Suprapubic skin (tissue), 4 donors: ENCODE measurements at places on chromosomes 2 and 18.

DNA sequence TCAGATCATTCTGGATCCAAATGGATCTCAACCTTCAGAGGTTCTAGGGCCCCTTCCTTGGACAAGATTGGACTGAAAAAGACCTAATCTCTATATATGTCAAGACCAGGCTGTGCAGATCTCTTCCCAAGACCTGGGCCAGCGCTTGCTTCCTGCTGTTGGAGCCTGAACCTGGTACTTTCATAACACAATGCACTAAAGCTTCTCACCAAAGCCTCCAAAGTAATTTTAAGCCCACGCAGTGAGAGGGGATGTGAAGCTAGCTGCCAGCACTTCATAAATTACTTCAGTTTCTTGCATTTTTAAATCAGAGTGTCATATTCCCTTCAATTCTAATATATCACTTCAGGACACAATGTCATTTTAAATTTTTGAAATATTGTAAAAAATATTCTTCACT, 50.7 kb downstream of the LRRC30 start:
- no peak for DNase-seq

DNA sequence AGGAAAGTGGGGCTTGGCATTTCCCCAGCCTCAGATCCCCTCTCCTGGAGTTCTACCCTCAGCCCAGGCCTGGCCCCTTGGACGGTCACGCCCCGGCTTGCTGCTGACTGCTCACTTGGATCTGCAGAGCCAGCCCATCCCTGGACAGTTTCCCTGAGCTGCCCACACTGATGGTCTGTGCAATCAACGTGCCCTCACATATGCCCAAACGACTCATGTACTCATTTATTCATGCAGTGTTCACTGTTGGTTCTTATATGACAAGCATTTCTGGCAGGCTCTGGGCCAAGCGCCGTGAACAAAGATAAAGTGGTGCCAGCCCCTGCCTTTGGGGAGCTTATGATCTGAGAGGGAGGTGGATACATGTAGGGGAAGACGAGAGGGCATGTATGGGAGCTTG, 20.3 kb upstream of the GLI2 start:
- DNase-seq, result peak; percentile 34

DNA sequence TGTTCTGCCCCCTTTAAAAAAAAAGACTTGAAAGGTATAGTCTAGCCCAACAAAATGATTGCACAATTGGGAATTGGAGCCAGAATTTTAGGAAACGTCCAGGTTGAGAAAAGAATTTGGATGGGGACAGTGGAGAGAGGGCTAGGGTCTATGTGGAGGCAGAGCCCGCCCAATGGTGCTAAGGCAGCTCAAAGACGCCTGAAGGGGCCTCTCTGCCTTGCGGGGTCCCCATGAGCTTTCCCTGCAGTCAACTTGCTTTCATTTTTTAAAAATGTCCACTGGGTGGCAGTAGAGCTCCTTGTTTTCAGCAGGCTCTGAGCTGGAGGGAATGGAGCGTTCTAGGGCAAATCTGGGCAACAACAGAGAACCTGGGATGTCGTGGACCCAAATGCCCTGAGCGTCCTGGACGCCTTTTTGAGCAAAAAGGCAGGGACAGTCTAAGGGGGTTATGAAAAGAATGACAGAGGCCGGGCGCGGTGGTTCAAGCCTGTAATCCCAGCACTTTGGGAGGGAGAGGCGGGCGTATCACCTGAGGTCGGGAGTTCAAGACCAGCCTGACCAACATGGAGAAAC, 40.2 kb upstream of the ITM2C start:
- no peak for DNase-seq

DNA sequence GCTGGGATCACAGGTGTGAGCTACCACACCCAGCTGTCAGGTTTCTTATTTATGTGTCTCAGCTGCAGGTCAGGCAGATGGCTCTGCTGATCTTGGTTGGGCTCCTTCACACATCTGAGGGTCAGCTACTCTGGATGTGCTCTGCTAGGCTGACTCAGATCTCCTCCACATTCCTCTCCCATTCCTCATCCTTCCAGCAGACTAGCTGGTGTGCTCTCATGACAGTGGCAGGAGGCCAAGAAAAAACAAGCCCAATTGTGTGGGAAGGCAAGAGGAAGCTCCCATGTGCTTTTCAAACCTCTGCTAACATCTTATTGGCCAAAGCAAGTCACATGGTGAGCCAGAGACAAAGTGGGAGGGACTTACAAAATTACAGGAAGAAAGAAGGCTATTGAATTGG, 11.7 kb upstream of the MSH6 start:
- no peak for DNase-seq
